ENCODE measurements at places on chromosomes 11 and 22.

GRCh38 chr11:11567936-11568650, 53.7 kb downstream of the GALNT18 start:
- DNase-seq, result no peak

DNA sequence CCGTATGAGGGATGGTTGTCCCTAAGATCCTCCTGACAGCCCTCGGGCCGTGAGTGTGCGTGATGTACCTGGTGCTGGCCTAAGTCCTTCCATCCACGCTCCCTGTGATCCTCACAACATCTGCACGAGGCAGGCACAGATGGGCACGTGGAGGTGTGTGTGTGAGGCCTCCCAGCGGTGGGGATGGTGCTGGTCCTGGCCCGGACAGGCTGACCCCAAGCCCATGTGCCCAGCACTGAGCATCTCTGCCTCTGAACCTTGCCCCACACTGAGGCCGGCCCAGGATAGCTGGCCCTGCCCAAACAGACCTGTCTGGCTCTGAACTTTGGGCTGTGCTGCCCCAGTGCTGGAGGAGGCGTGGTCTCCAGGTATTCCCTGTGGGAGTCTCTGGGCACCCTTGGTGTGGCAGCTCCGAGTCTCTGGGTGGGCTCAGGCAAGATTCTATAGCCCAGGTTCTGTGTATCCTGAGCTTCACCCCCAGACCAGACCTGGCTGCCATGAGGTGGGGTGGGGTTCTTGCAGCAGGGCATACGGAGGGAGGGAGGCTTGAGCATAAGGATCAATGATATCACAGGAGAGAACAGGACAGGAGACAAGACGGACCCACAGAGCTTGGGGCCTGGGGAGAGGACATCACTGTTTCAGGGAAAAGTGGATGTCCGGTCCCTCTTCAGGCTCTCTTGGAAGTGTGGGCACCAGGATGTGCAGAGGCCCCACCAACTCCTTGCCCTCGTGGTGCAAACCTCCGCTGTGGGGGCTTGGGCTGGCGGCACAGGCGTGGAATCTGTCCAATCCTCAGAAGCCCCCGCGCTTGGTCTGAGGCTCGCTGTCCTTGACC, 881.8 kb downstream of the BRD1 start:
- no peak for DNase-seq

DNA sequence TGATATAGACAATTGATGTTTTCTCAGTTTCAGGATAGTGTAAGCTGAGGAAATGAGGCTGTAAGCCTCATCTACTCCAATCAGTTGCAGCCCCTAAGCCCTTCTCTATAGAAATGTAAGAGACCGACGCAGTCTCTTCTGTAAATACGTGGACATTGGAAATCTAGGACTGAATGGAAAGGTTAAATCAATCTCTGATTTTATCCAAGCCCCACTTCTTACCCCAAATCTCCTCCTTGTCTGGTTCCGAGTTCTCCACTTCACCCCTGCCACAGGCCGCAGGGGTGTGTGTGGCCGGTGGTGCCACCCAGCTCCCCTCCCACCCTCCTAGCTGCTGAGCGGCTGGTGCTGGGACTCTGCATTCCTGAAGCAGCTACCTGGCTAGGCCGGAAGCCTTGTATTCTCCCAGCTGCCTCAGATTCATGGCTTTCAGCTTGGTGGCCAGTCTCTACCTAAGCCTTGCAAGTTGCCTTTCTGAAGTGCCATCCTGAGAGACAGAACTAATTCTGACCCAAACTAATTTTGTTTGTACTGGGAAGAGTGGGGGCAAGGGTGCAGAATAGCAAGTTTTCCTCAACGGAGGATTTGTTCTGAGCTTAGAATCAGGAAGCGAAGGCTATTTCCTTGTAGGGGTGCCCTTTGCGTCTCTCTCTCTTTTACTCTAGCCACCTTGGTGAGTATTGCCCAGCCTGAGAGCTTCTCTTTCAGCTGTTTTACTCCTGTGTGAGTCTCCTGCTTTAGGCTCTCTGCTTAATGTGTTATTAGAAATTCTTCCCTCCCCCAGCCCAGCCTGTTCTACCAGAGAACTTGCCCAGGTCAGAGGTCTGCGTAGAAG, 749 bp downstream of the VWA5A start:
- DNase-seq, result no peak

- DNase-seq, result no peak
Measured at GRCh38 chr11:78310500-78310909, 107.1 kb downstream of the GAB2 start.

- peak; percentile 26 for DNase-seq
Measured at GRCh38 chr11:120667281-120667680, 155.7 kb downstream of the GRIK4 start.

Measured in nephron progenitor cell (in vitro differentiated cells).